AML-193 (cell line): ENCODE measurements at places on chromosomes 11 and 22.

DNA sequence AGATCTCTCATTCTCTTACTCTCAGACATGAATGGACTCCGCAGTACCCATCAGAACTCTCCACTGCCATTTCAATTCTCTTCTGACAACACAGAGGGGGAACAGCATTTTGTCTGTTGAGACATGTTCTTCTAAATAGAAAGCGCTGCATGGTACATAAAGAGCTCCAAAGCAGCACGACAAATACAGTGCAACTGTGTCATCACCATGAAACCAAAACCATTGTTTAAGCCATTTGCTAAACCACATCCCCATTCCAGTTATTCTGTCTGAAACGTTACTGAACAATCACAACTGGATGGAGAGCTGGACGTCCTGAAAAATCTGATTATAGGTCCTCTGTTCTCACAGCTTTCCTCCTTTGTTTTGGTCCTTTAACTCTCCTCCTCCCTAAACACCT is 17.9 kb upstream of the TENM4 start:
- DNase-seq: no peak

DNA sequence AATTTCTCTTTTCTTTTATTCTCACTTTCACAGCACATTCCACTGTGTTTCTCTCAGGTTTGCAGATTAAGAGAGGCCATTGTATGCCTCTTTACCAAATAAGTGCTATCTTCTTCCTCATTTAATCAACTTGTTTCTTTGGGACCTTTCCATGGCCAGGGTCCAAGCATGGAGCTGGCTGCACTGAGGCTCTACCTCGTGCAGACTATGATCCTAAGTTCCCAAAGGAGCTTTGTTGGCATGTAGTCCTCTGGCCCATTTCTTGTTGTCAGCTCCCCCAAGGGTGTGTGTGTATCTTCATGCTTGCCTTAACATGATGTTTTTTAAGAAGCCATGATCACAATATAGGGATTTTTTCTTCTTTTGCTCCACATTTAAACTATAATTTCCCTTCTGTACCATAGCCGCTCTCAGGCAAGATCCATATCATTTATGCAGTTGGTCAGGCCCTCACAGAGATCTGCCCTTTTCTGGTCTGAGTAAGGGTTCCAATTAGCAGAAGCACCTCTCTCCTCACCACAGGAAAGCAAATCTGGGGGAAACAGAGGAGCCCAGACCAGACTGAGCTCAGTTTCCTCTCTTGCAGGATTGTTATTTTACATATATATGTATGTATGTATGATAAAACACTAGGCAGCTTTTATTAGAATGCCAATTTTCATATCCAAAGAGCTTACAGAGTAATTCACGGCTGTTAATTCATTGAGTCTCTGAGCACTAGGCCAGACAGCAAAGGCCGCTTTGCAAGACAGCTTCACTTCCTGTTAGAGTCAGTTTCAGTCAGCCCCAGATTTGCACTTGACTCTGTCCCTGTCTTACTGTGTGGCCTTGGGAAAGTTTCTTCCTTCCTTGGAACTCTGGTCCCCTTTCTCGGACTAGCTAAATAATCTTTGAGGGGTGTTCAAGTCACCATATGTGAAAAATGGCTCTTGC is 34.3 kb downstream of the CYB5R2 start:
- DNase-seq: no peak

GRCh38 chr11:127071606-127072005 is 71.0 kb upstream of the KIRREL3 start:
- DNase-seq: no peak

- no peak for DNase-seq
Measured at GRCh38 chr11:72578051-72578450, 96.2 kb downstream of the PDE2A start.

DNA sequence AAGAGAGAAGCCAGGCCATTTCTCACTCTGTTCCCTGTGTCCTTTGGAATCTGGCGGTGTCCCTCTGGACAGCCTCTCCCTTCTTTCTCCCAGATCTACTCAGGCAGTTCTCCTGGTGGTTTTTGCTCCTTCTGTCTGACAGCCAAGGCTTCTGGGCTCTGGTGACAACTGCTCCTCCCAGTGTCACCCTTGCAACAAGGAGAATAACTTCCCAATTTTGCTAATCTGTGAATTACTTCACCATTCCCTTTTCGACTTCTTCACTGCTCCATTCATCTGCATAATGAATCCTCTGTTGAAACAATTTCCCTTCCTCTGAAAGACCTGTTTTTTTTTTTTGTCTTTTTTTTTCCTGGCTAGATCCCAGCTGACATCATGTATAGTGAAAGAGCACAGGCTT is 56.3 kb upstream of the PDE3B start:
- DNase-seq: peak; percentile 54

DNA sequence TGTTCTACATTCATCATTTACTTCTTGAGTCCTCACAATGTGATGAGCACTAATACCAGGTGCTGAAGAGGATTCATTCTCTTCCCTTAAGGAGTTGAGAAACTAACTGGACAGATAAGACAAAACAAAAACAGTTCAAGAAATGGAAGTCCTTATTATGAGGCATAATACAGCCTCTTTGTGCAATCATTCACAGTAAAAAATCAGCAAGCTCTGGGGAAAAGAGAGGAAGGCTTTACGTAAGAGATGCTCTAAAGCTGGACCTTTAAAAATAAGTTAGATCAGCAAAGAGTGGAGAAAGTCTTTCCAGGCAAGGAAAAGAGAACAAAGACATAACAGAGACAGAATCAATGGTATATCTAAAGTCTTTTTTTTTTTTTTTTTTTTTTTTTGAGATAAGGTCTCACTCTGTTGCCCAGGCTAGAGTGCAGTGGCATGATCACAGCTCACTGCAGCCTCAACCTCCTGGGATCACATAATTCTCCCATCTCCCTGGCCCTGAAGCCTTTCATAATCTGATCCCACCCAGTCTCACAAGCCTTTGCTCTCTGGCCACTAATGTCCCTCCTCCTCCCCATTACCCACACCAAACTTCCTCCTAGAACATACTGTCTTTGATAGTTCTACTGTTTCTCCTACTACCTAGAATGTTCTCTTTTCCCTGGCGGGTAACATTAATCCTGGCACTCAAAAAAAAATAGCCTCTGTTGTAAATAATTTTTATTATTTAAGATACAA is 40.9 kb downstream of the MRTFA start:
- DNase-seq: no peak

DNA sequence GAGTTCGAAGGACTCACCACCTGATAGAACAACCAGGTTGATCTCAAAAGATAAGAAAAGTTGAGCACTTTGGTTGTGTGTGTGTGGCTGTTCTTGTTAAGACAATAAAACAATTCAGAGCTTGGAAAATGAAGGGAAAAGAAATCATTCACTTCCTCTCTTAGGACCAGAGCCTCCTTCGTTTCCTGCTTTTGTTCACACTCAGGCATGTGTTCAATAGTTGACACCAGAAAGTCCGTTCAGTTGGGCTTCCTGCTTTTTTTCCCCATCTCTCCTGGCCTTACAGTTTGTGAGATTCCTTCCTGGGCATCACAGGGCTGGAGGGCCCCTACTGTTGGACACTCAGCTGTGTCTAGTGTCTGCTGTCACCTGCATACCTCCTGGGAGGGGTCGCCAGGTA is 48.0 kb downstream of the TSPAN18 start:
- DNase-seq: no peak

GRCh38 chr22:50476868-50477267 is 2.0 kb upstream of the SBF1 start:
- no peak for DNase-seq

- DNase-seq: no peak
Measured at GRCh38 chr11:57619331-57619730, 21.8 kb downstream of the SERPING1 start.

GRCh38 chr22:20545681-20546521 is 38.5 kb downstream of the MED15 start:
- DNase-seq: no peak

DNA sequence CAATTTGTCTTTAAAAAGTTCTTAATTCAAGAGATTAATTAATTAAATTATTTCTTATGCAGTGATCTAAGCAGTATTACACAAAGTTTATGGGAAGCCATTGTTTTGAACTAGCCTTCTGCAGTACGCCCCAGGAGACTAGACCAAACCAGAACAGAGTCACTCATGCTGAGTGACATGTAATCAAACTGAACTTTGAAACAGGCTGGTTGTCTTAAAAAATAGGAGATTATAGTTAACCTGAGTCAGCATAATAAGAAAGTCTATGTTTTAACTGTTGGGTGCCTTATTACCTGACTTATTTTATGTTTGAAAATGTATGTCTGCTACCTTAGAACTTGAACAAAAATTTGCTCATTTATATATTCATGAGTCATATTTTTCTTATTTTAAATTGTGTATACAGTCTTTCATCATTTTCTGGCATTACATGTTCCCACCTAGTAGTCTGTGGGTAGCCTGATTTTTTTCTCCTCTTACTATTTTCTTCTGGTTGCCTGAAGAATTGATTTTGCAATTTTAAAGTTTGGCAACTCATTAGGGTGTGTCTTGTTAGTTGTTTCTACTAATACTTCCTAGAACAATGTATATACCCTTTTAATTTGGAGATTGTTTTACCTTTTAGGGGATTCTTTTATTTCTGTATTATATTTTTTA is 161.4 kb downstream of the AASDHPPT start:
- no peak for DNase-seq

- no peak for DNase-seq
Measured at GRCh38 chr11:21289686-21290085, 620.3 kb downstream of the NELL1 start.

DNA sequence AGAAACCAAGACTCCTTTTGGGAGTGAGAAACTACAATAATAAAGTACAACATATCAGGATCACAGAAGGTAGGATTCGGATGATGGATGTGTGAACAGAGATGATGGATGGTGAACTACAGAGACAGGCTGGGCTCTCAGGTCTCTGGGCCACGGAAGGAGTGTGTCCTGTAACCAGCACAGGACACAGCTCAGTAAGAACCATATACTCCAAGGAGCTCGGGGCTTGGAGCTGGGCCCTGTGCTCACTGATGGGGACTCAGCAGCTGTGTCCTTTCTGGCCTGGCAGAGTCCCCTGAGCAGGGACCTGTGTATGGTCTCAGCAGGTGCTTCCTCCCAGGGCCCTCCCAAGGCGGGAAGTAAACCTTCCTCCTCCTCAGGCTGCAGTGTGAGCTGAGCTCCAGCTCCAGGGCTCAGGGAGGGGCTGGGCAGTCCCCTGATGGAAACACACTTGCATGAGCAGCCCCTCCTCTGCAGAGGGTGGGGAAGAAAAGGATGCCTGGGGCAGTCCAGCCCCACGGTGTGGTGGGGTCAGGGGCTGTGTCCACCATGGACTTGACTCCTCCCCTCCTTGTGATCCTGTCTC is 39.8 kb upstream of the TOP3B start:
- no peak for DNase-seq

DNA sequence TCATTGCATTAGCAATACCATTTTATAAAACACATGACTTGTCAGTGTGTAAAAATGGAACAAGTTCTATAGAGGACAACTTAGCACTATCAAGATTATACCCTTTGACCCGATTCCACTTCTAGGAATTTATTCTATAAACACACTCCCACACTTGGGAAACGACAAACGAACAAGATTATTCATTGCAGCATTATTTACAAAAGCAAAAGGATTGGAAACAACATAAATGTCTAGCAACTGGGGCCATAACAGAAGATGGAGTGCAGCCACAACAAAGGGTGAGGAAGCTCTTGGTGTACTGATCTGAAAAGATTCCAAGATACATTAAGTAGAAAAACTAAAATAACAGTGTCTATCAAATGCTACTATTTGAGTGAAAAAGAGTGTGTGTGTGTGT is 2.3 kb upstream of the IRAG1 start:
- no peak for DNase-seq

DNA sequence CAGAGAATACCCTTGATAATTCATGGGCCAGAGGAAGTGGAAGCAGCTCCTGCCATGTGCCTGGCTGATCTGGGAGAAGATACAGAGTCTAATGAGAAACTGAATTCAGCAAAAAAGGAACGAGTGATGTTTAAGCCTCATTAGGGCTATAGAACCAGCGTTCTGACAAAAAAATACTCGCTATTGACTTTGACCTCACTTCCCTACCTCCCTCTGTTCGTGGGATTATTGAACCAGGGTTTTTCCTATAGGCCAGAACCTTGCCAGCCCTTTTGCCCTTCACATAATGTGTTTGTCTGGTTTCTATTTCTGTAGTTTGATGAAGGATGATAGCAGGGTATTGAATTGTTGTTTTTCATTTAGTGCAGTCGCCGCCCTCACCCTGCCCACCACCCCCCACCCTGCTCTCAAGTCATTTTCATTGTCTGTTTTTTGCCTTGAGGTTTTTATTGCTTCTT is 7.6 kb upstream of the RBFOX2 start:
- DNase-seq: no peak

DNA sequence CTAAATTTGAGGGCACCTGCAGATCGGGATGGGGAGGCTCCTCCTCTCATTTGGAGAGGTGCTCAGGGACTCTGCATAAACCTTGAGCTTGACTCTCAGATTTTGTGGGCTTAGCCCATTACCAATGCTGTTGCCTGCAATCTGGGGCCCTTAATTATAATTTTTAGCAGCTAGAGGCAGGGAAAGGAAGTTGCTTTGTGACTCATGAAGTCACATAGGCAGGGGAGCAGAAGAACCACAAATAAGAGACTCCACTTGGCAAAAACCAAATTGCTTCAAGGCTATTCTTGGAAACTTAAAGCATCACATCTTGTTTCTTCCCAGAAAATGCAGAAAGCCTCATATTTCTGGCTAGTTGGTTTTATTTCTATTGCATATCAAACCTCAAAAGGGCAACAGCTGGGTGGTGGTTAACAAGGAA is 46.9 kb downstream of the MICAL2 start:
- peak; percentile 60 for DNase-seq

- DNase-seq: no peak
Measured at GRCh38 chr11:11514246-11514645, 107.6 kb downstream of the GALNT18 start.

GRCh38 chr11:133476570-133477250 is 55.6 kb downstream of the OPCML start:
- no peak for DNase-seq

DNA sequence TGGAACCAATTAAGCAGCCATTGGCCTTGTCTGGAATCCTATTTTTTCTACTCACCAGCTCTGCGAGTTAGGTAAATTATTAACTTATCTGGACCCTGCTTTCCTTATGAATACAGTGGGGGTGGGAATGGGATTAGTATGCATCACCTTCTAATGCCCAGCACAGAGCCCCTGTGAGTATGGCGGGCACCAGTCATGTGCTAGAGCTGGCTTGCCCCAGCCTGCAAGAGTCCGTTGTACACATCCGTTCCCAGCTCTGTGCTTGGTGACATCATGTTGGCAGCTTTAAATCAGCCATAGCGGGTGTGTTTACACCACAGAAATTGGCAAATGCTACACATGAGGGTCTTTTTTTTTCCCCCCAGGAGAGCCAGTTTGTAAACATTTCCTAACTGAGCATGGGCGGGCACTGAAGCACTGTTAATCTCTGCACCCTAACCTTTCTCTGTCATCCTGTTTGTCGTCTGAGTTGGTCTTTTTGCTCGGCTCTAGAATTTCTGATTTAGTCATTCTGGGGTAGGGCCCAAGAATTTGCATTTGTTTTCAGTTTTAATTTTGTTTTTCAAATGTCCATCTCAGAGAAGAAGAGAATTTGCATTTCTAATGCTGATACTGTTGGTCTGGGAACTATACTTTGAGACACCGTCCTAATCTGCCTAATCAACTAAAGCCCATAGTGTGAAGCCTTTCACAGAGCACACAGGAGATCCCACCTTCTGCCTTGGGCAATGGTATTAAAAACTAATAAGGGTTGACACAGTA is 130.3 kb upstream of the TBCEL start:
- no peak for DNase-seq

- no peak for DNase-seq
Measured at GRCh38 chr11:86743223-86744118, 56.9 kb upstream of the PRSS23 start.
